ENCODE measurements at places on chromosomes 4 and X.

DNA sequence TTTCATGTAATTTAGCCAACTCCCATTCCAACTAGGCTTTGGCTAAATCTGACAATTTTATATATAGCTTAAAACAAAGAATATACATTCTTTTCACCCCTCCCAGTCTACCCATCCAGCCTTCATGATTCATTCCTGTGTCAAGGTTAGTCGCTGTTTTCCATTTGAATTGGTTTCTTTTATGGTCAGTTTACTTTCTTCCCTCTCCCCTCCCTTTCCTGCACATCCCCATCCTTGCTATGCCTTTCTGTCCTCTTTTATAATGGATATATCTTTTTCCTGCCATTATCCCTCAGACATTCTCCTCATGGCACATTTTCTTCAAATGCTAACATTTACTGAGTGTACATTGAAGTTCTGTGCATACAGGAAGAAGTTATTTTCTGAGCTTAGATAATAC, 4.7 kb downstream of the ZXDB start:
- DNase-seq: no peak

DNA sequence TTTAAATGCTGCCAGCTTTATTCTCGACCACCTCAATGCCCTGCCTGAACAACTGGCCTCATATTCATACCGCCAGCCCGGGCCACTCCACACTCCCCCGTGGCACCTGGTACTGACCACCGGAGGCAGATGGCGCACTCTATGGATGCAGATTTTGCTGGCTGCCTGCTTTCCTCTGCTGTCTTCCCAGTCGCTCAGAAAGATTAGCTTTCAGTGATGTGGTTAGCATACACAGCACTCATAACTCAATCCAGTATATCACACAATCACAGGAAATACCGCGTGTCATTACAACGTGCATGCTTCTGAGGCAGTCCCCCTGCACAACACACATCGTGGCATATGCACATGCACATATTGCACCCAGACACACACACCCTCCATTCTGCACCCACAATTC, 147.2 kb upstream of the BCOR start:
- DNase-seq: no peak

DNA sequence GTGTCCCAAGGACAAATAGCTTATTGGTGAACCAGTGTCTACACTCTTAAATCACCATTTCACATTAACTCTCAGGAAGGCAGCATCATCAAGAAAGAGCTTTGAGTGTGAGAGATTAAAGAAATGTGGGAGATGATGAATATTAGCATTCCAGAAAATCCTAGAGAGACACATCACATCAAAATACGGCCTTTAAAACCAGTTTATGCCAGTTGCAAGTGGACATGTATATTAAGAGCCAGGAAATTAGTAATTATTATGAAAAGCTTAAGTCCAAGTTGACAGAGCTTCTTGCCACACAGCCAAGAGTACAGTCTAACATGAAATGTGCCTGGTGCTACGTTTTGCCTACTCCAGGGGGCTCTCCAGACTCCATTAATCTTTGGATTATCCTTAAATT, 503.0 kb upstream of the BOD1L1 start:
- no peak for DNase-seq

DNA sequence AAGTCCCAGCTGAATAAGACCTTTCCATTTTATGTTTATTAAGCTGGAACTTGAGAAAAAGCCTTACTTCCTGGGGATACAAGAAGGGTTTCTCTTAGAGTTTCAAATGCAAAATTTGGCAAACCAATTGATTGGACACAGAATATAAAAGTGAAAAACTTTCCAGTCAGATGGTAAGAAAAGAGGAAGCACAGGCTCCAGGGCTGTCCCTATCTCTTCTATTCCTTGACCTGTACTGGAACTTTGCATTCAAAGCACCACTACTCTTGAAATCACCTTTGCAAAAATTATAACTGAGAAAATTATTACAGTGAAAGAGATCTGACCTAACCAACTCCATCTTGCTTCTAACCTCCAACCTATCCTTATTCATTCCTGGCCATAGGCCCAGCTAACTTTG, 11.7 kb downstream of the PROM1 start:
- DNase-seq: no peak

- no peak for DNase-seq
These were observed 26.3 kb upstream of the ZMAT1 start for GRCh38 chrX:101958139-101958538.

DNA sequence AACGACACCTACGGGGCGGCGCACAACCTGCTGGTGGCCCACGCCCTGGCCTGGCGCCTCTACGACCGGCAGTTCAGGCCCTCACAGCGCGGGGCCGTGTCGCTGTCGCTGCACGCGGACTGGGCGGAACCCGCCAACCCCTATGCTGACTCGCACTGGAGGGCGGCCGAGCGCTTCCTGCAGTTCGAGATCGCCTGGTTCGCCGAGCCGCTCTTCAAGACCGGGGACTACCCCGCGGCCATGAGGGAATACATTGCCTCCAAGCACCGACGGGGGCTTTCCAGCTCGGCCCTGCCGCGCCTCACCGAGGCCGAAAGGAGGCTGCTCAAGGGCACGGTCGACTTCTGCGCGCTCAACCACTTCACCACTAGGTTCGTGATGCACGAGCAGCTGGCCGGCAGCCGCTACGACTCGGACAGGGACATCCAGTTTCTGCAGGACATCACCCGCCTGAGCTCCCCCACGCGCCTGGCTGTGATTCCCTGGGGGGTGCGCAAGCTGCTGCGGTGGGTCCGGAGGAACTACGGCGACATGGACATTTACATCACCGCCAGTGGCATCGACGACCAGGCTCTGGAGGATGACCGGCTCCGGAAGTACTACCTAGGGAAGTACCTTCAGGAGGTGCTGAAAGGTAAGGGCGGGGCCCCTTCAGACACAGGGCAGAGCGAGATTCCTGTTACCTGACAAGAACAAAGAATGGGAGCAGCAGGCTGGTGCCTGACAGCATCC, 11.7 kb downstream of the RPL9 start:
- DNase-seq: peak; percentile 67
